ENCODE measurements at places on chromosomes 2 and 18. TPM values are rescaled to one million over a fixed set of nuclear protein-coding genes. Genes with fewer than 3 reads are reported as not detected.

GRCh38 chr2:238785528-238785860 is 62.4 kb upstream of the TWIST2 start:
- DNase-seq, result no peak

HOXD9 gene
- total RNA-seq, result 10.6 TPM

TNFRSF11A gene
- under 0.01 TPM for total RNA-seq

- no peak for DNase-seq
Measured at GRCh38 chr2:46704593-46704992, 211.0 kb downstream of the MCFD2 start.

CPS1 gene
- total RNA-seq, result 21.6 TPM

- no peak for DNase-seq
Measured at GRCh38 chr2:161017780-161018470, 142.3 kb upstream of the TANK start.

DNA sequence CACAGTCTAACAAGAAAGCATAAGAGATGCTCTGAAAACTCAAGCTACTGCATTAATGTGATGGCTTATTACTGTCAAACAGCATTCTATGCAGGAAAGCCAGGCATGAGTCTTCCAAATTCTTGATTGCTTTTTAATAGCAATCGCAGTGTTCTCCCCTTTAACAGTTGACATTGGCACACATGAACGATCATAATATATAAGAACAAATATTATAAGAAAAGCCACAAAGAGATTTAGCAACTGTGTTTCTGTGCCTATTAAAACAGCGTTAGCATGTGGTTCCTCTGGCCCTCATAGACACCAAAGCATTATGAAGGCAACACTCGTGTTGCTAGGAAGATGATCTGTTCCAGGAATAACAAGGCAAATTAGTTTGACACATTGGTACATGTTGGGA is 245.0 kb downstream of the ACKR3 start:
- DNase-seq, result no peak

KHK gene
- 1.3 TPM for total RNA-seq

CTAGE1 gene
- total RNA-seq, result 0.43 TPM

DNA sequence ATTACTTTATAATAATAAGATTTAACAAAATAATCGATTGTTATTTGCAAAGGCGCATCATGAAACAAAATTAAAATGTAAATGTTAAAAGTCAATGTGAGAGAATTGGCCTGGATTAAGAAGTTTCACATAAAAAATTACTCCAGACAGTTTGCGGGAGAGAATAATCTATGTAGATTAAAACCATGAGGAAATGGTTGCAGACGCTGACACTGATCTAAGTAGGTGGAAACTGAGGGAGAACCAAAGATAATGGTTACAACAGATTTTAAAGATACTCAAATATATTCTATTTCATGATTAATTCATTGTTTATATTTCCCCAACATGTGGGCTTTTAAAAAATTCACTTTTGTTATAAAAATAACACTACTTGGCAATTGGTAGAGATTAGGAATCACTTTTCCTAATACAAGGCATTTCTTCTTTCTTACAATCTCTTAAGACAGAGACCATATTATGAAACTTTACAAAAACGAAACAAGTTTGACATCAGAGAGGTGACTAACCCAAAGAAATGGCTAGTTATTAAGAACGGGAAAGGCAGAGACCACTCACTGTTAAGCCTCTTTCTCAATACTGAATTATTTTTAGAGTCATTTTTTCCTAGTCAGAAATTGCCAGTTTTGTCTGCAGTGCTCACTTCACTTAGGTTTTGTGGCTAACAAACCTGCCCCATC is 1.6 kb downstream of the KANSL1L start:
- DNase-seq, result peak; percentile 90

GRCh38 chr18:80033181-80034067 is 810 bp upstream of the RBFA start:
- no peak for DNase-seq

DNA sequence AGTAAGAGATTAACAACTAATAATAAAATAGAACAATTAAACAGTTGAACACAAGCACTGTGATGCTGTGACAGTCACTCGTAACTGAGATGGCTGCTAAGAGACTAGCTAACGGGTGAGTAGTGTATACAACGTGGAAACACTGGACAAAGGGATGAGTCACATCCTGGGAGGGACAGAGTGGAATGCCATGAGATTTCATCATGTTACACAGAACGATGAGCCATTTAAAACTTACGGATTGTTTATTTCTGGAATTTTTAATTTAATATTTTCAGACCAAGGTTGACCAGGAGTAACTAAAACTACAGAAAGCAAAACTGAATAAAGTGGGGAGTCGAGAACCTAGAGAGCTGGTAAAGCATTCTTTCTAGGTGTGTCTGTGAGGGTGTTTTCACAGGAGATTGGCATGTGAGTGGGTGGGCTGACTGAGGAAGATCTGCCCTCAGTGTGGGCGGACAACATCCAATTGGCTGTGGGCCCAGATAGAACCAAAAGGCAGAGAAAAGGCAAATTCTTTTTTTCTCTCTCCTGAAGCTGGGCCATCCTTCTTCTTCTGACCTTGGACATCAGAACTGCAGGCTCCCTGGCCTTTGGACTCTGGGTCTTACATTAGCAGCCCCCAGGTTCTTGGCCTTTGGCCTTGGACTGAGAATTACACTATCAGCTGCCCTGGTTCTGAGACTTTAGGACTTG is 14.6 kb downstream of the TMSB10 start:
- peak; percentile 95 for DNase-seq

OR6B2 gene
- not detected for total RNA-seq

- DNase-seq, result no peak
Measured at GRCh38 chr2:76008001-76008702, 297.4 kb upstream of the GCFC2 start.

- no peak for DNase-seq
Measured at GRCh38 chr2:154261473-154262027, 389.8 kb downstream of the GALNT13 start.

- peak; percentile 68 for DNase-seq
Measured at GRCh38 chr2:200585730-200586643, at the start of gene AOX1. Gene AOX1, plus strand, starts transcription at chr2:200586014. Its CDS starts 95 bp downstream, at chr2:200586109.

- no peak for DNase-seq
Measured at GRCh38 chr2:98921062-98921461, 15.0 kb downstream of the CRACDL start.
